ENCODE measurements at places on chromosomes 13 and 19.
A peak's percentile ranks its signal among the peaks of the same experiment; 100 is the strongest.

GRCh38 chr13:24632382-24633121 lies 47.7 kb upstream of the ATP12A start:
- DNase-seq: no peak

- DNase-seq: no peak
These were observed 48.0 kb upstream of the ADGRE5 start for GRCh38 chr19:14333101-14333871.

GRCh38 chr13:23069566-23069965 lies 111.2 kb upstream of the SGCG start:
- no peak for DNase-seq

DNA sequence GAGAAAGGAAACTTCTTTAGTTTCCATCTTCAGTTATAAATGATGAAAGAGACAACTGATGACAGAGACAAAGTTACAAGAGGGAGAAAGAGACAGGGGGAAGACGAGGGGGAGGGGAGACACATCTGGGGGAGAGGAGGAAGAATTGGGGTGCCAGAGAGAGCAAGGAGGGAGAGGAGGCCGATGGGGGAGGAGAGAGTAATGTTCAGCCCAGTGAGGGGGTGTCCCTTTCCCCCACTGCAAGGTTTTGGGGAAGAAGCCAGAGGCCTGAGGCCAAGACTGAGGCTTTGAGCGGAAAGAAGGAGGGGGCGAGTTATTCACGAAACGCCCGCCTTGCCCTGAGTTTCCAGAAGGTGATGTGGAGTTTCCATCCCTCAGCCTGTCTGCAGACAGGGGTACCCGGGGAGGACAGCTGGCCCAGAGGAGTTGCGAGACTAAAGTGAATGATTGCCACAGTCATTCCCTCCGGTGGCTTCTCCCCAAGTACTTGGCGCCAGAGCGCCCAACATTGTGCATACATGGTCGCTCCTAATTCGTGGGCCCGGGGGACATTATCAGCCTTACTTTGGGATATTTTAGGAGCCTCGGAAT lies 558 bp upstream of the PPAN start:
- DNase-seq: peak; percentile 57

DNA sequence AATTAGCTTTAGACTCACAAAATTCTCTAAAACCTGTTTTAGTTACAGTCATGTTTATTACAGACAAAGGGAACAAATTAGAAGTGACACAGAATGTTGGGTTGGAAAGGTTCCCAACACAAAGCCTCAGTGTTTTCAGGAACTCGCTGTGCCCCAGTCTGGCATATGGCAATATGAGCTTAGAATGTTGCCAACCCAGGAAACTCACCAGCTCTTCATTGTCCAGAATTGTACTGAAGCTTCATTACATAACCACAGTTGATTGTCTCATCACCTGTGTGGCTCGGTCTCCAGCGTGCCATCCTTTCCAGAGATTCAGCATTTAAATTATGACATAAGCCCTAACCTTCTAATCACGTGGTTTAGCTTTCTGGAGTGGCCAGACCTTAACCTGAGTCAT lies 19.1 kb downstream of the ZNF264 start:
- no peak for DNase-seq

- no peak for DNase-seq
These were observed 224.1 kb downstream of the FGF9 start for GRCh38 chr13:21894703-21895699.

- no peak for DNase-seq
These were observed 27.6 kb upstream of the SLC35E1 start for GRCh38 chr19:16599655-16600346.

- no peak for DNase-seq
These were observed 108.5 kb downstream of the STK24 start for GRCh38 chr13:98468361-98468760.

GRCh38 chr19:48490981-48491792 lies 20.4 kb downstream of the LMTK3 start:
- peak; percentile 51 for DNase-seq

DNA sequence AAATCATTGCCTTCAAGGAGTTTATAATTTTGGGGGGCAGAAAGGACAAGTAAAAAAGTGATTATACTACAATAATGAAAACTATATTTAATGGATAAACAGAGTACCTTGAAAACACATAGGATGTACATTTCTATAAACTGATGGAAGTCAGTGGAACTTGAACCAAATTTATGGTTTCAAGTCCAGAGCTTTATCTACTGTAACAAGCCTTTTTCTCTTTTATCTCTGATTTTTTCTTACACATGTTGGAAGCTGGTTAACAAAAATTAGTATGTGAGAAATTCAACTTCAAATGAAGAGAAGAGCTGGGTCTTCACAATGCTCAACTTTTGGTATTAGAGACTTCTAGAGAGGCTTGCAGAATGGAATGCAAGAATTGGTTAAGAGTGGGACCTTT lies 393.6 kb downstream of the LMO7 start:
- no peak for DNase-seq

DNA sequence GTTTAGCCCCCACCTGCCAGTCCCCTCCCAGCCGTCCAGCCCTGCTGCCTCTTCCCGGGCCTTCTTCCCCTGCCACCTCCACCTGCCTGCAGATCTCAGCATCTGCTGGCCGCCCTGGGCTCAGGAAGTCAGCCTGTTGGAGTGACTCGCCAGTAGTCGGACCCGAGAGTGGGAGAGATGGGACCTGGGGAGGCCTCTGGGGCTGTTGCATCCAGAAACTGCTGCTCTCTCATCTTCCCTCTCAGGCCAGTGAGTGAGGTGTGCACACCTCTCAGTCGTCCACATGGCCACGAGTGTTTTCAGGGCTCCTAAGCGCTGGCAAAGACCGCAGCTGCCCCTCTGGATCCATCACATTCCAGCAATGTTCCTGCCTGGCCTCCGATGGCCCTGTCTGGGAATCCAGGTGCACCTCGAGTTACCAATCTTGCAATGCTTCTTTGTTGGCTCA lies 151.8 kb upstream of the SOX1 start:
- no peak for DNase-seq

DNA sequence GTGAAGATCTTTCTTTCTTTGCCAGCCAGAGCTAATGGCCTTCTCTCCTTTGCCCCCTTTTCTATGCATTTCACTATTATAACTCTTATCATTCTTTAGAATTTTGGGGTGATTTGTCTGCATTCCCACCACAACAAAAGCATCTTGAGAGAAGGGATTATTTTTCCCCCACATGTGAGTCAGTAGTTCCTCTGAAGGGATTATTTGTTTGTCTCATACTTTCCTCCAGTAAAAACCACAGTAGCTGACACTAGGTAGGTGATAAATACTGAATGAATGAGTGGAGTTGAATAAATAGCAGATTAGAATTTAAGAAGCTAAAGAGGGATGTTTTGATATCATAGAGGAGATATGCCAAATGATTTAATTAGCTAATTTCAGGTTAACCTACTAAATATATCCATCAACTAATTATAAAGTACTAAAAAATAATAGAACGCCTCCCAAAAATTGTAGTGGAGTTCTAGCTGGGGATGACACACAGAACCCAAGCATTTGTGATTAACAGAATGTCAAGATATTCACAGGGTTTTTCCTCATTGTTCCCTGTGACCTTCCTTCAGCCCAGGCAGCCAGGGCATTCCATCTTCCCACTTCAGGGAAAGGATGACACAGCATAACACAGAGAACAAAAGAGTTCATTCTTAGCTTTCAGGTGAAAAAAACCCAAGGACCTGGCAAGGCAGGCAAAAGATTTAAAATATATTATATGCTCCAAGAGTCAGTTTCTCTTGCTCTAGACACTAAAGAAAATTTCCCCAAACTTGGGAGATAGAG lies 3.5 kb upstream of the TBC1D4 start:
- DNase-seq: no peak

DNA sequence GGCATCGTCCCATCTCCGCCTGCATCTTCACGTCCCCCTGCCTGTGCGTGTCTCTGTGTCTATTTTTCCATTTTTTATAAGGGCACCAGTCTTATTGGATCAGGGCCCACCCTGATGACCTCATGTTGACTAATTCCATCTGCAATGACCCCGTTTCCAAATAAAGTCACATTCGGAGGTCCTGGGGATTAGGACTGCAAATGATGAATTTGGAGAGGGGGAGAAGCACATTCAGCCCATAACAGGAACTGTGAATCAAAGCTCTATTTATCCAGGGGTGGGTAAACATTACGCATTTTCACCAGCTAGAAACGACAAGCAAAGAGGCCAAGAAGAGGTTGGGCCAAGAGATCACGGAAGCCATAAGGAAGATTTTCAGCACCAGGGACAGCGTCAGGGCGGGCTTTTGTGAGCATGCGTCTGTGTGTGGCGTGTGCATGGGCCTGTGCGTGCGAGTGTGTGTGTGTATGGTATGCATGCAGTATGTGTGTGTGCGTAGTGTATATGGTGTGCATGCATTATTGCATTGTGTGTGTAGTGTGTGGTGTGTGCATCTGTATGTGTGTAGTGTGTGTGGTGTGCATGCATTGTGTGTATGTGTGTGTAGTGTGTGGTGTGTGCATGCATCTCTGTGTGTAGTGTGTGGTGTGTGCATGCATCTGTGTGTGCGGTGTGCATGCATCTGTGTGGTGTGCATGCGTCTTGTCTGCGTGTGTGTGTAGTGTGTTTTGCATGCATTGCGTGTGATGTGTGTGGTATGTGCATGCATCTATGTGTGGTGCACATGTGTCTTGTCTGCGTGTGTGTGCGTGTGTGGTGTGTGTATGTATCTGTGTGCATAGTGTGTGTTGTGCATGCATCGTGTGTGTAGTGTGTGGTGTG lies 19.6 kb downstream of the CELF5 start:
- peak; percentile 12 for DNase-seq

- DNase-seq: no peak
These were observed 83.6 kb upstream of the ARHGEF7 start for GRCh38 chr13:111031531-111031961.

DNA sequence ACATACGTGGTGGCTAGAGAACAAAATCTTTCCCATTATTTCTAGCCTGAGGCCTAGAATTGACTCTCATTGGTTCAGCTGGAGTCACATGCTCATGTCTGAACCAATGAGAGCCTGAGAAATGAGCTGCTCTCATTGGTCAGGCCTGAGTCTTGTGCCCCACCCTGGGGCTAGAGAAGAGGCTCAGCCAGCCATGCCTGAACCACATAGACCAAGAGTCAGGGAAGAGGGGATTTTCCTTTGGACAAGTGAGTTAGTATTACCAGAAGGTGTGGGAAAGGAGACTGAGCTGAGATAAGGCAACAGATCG lies 6.9 kb downstream of the FXYD5 start:
- no peak for DNase-seq

DNA sequence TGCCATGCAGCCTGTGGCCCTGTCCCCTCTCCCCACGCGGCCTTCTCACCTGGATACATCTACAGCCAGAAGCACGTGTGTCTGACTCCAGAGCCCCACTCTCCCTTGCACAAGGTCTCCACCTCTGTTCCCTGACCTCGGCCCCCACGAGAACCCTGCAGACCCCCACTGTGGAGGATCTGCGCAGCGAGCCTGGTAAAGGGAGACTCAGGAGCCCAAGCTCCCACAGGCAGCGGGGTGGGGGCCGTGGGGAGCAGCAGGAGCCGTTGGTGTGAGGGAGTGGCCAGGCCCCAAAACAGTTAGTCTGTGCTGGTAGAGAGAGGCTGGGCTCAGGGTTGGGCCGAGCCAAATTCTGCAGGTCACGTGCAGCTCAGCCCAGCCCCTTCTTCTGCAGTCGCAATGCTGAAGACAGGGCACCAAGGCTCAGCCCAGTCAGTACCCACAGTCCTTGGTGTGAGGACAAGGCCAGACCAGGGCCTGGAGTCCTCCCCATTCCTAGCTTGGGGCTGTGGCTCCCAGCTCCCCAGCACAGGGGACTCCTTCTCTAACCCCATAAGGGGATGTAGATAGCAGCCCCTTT lies 28.7 kb upstream of the SLC7A10 start:
- no peak for DNase-seq

DNA sequence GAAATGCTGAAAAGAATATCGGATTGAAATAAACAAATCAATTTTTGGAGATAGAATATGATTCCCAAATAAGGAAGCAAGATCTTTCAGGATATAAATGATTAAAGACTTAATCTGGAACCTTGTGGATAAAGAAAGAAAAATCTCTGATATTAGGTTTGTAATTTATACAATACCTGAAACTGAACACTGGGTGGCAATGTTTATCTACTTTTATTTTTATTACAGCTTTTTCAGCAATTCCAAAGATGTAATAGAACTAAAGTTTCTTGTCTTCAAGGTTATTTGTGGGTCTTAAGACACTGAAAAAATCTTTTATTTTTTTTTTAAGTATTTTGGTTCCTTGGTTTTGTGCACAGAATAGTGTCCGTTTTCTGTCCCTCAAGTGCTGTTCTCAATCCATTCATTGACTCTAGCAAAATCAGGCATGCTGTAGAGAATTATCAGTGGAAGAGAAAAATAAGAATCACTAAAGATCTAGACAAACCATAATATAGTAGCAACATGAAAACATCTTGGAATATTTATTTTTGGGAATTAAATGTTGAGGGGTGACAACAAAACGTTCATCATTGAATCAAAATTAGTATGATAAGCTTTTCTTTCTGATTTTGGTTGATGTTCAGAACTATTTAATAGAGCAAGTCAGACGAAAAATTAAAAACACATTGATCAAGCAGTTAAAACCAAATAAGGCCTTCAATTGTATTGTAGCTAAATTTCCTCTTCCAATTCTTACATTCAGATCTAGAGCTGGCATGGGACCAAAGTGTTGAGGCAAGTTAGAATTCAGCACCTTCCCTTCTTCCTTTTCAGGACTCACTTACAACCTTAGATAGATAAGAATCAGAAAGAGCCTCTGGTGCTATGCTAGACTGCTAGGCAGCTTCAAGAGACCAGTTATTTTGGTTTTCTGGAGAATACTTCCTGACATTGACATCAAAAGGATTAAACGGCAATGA lies 704.4 kb upstream of the PCDH20 start:
- no peak for DNase-seq

DNA sequence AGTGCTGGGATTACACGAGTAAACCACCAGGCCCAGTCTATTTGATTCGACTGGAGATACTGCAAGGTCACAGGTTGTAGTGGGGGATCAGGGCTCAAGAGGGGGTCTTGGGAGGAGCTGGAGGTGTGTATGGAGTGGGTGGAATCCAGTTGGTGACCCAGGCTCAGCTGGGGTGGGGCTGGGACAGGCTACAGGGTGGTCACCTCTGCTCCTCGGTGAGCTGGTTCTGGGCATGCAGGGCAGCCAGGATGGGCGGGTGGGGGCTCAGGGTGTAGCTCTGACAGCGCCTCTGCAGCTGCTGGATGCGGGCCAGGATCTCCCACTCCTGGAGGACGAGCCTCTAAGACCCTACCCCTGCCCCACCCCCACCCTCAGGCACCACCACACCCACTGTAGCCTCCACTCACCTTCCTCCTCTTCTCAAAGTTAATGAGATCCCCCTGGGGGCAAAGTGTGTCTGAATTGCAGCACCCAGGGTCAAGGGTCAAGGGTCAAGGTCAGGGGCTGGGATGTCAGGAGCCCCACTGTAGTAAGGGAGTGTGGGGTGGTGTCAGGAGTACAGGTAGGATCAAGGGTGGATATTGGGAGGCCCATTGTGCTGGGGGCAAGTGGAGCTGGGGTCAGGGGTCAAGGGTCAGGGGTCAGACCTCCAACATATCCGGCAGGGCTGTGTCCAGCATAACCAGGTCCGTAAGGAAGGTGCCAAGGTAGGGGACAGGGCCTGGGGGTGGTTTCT lies 17.1 kb downstream of the RGL3 start:
- DNase-seq: no peak

Data from T follicular helper cell (primary cell).